Small intestine (tissue), 16 donors: ENCODE measurements at places on chromosomes 7 and 10.

DNA sequence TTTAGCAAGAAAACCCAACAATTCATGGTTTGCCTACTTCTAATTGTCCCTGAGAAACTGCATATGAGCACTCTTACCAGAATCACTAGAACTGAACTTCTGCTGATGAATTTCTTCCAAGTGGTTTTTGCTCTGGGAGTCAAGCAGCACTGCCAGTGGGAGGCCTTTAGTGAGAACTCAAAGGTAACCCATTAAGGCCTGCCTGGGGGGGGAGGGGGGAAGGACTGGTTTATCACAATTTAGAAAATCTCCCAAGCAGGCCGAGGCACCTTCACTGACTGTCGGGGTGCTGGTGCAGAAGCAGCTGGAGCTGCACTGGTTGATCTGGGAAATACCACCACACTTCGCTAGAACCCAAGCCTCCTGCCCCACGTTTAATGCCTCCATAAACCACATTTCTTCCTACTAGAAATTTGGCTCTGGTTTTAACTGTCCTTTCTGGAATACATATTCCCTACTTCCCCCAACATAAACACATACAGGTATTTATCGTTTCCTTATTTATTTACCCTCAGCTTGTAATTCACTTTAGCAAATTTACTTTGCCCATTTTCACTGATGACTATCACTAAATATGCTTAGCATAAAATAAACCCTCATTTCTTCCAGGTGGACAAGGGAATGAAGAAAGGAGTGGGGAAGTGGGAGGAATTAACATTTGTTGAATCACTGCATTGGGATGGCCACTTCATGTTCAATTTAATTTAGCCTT is 14.2 kb downstream of the ANK3 start:
- DNase-seq, result no peak

- DNase-seq, result no peak
Measured at GRCh38 chr7:1329261-1329660, 96.6 kb downstream of the UNCX start.

GRCh38 chr10:59895629-59896116 is 10.7 kb downstream of the CCDC6 start:
- DNase-seq, result peak; percentile 62

- no peak for DNase-seq
Measured at GRCh38 chr7:30139836-30140384, 5.1 kb downstream of the MTURN start.

DNA sequence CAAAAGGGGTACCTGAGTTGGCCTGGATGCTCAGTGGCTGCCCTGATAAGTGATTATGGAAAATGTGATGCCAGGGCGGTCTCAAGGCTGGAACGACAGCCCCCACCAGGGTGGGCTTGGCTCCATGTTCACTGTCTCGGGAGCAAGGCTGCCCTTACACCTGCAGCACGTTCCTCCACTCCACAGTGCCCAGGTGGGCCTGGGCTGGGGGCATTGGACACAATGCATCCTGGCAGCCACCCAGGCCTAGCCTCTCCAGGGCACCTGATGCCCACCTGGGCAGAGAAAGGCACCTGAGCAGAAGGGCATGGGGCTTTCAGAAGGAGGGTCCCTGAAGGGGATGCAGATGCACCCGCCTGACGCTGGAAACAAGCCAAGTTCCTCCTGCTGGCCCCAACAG is 548.3 kb downstream of the DNAJB6 start:
- DNase-seq, result no peak
